ENCODE measurements at places on chromosomes 11 and 22.

DNA sequence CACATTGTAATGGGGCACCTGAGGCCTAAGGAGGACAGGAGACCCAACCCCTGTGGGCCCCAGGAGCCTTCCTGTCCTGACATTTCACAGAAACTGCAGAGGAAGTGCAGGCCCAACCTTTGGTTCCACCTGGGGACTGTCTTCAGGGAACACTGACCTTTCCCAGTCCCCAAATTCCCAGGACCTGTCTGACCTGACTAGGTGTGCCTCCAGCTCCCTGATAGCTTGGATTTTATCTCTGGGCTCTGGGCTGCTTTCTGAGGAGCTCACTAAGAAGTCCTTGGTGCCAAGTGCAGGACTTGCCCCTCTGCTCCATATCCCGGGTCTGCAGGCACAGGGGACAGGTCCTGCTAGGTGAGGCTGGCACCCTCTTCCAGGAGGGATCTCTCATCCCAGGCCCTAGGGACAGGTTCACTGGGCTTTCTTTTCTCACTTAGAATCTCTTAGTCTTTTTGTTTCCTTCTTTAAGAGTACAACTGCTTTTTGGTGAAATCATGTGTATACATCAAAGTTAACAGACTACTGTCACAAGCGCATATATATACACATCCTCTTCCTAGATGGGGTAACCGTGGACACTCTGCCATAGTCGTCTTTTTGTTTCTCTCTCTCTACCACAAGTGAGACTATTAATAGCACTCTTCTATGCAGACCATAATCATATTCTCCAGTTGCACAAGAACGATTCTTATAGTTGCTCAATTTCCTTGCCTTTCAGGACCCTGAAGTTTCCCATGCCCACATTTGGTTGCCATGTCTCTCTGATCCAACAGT is 72.0 kb upstream of the IGLL5 start:
- no peak for DNase-seq

GRCh38 chr11:10456519-10456918 is 1.5 kb downstream of the AMPD3 start:
- no peak for DNase-seq

GRCh38 chr11:31582697-31583096 is 73.1 kb downstream of the ELP4 start:
- no peak for DNase-seq

DNA sequence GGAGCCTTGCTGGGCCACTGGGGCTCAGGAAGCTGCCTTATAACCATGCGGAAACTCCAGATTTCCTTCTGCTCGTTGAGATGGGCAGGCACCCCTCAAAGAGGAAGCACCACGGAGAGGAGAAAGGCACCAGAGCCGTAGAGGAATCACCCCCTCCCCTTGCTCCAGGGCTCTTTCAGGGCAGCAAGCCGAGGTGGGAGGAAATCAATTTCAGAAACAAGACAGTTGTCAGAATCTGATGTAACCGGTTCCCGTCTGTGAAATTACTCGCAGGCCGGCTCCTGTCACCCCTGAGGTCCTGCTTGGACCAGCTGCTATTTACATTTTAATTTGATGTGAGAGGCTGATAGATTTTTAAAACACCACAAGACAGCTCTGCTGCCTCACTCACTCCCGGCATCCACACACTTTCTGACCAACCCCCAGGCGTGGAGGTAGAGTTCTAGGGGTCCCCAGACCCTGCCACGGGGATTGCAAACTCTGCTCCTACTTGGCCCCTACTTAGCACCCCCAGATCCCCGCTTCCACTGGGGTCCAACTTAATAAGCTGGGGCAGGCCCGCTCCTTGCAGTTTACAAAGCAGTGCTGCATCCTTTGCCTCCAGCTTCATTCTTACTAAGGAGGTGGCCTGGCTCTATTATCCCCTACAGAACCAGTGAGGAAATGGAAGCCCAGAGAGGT is 162.5 kb downstream of the CEP164 start:
- DNase-seq, result no peak

DNA sequence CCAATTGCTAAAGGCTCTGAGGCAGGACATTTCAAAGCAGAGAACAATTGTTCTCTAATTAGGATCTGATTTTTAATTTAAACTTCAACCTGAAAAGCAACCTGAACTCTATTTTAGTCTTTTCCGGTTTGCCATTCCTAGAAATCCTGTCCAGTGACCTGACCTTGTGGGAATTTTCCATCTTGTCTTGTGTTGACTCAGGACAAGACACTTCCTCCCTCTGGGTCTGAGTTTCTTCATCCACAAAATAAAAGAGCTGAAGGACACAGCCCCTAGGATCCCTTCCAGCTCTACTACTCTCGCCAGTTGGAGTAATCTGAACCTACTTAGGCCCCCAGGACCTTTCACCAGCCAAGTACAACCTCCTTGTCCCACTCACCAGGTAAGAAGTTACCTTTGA is 66.5 kb upstream of the POU2AF1 start:
- DNase-seq, result no peak

DNA sequence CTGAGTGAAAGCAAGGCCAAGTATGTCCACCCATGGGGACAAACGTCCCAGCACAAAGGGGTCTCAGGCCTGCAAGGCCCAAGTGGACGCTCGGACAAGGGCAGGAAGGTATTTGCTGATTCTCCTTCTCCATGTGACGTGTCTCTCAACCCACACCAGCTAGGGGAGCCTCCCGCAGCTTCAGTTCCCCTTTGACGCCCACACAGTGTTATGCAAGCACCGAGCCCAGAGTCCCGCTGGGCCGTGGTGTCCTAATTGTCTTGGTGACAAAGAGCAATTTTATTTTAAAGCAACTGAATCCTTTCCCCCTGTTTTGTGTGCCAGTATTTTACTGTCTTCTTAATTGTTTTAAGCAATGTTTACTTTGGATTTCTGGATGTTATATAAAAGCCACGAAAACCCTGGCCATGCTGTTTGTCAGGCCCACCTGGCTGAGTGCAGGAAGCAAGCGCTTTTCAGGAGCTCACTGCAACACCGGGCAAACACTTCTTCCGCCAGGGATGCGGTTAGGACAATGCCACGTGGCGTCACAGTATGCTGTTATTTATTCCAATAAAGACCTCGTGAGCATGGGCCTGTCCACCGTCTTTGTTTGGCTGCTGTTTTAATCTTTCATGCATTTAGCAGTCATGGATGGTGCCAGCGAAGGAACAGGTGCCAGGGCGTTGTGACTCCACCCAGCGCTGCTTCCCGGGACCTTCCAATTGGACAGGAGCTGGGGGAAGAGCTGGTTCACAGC is 8.2 kb upstream of the PARVG start:
- no peak for DNase-seq

GRCh38 chr11:78457448-78457847 is 39.8 kb upstream of the GAB2 start:
- no peak for DNase-seq

- DNase-seq, result no peak
Observed at GRCh38 chr22:21624120-21624879, 5.5 kb downstream of the YDJC start.

- DNase-seq, result no peak
Observed at GRCh38 chr11:79362206-79362757, 78.5 kb downstream of the TENM4 start.
